T-helper 1 cell (primary cell): ENCODE measurements at places on chromosomes 1 and 21.

GRCh38 chr1:191498825-191499224 is 659.4 kb upstream of the RGS18 start:
- no peak for DNase-seq

- no peak for DNase-seq
These were observed 98.7 kb upstream of the SLC35F3 start for GRCh38 chr1:233805786-233806185.

DNA sequence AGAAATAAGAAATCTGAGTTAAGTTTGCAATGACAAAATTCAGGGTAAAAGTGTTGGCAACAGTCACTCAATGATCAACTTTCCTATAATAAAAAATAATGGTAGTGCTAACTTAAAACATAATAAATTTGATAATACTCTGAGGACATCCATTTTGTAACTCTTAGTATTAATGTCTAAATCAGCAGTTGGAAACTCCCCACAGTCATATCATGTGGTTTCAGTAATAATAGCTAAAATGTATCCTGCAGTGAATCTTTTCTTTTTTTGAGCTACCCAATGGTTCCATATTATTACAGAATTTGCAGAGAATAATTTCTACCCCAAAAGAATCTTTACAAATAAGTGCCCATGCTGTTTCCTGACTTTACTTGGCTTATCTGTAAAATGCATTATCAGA is 286.7 kb downstream of the PTPRC start:
- no peak for DNase-seq

DNA sequence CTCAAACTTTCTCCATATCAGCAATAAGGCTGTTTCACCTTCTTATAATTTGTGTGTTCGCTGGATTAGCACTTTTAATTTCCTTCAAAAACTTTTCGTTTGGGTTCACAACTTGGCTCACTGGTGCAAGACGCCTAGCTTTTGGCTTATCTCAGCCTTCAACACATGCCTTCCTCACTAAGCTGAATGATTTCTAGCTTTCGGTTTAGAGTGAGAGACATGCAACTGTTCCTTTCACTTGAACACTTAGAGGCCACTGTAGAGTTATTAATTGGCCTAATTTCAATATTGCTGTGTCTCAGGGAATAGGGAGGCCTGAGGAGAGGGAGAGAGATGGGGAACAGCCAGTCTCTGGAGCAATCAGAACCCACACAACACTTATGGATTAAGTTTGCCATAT is 41.2 kb upstream of the IFNLR1 start:
- DNase-seq, result no peak

- no peak for DNase-seq
These were observed 5.3 kb downstream of the MRPS15 start for GRCh38 chr1:36458910-36459309.

DNA sequence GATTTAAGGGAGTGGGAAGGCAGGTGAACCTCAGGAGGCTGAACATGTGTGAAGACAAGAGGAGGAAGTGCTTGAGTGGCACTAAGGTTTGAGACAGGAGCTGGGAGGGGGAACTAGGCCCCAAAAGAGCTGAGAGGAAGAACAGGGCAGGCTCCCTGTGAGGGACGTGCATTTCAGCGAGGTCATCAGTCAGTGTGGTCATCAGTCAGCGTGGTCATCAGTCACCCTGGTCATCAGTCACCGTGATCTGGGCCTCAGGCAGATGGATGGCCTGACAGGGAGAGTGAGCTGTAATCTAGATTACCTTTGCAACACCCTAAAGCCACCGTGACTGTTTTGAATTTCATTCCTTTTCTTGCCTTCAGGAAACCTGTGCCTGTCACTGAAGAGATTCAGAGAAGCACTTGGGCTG is 29.1 kb downstream of the VTCN1 start:
- no peak for DNase-seq

GRCh38 chr1:118185084-118185832 is at the start of gene SPAG17:
SPAG17 (minus strand) TSS chr1:118185228; CDS start chr1:118185157, 71 bp downstream.
- no peak for DNase-seq

DNA sequence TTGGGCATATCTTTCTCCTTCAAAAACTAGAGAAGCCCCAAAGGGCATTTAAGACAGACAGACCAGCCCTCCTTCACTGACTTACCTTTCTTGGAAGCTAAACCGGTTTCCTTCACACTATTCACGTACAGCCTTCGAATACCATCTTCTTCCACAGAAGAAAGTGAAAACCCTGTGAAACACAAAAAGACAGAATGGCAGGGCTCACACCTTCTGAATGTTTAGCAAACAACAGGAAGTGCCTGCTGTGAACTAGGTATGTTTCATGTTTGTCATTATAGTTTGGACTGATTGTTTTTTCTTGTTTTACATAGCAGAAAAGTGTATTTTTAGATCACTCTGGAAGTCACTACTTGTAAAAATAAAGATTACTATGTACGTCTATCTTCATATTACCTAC is 148.6 kb upstream of the KRTAP19-8 start:
- DNase-seq, result no peak

GRCh38 chr1:226978432-226979114 is 38.5 kb downstream of the COQ8A start:
- no peak for DNase-seq

- DNase-seq, result no peak
These were observed 39.5 kb upstream of the CR2 start for GRCh38 chr1:207414606-207415108.

GRCh38 chr21:42844411-42845113 is 34.8 kb downstream of the WDR4 start:
- DNase-seq, result no peak

DNA sequence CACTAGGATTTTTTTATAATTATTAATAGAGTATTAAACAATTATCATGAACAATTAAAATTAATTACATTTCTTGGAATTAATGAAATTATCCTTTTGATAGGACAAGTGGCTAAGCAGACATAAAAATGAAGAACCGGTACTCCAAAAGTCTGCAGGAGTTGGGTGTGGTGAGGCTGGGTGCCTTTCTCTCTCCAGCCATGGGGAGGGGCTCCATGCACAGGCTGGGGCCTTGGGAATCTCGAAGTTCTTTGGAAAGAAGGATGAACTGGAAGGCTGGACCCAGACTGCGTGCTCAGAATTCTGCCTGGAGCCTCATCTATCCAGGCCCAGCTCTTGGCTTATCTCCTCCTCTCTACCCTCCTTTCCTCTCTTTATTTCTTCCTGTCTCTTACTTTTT is 94.1 kb downstream of the ACTL8 start:
- DNase-seq, result no peak

DNA sequence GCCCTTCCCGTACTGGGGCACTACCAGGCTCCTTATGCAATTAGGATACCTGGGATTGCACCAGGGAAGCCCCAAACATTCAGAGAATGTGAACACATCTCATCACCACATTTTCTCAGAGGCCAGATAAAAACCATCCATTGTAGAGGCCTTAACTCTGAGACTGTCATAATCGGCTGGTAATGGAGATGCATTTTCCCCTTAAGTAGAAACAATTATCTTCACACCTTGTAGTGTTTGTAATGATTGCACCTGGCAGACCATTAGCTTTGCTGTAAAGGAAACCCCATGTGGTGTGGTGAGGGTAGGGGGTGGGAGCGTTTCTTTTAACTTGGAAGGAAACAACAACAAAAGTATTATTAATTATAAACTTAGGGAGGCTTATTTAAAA is 90.0 kb upstream of the TLR5 start:
- DNase-seq, result no peak

DNA sequence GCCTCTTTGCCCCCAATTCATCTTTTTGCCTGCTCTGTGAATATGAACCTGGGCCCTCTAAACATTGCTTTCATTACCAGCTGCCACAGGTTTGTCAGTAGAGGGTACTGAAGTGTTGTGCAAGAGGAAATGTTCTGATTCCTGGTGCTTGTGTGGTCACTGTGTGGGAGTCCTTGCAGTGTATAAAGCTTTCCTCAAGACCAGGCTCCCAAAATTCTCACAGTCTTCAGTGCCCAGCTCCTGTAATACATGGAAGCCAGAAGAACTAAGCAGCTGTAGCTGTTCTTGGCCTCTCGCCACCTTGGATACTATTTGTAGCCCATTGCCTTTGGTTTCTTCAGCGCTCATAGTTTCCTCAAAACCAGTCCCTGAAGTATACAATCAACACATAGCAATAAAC is 1046.2 kb downstream of the BRINP3 start:
- no peak for DNase-seq

DNA sequence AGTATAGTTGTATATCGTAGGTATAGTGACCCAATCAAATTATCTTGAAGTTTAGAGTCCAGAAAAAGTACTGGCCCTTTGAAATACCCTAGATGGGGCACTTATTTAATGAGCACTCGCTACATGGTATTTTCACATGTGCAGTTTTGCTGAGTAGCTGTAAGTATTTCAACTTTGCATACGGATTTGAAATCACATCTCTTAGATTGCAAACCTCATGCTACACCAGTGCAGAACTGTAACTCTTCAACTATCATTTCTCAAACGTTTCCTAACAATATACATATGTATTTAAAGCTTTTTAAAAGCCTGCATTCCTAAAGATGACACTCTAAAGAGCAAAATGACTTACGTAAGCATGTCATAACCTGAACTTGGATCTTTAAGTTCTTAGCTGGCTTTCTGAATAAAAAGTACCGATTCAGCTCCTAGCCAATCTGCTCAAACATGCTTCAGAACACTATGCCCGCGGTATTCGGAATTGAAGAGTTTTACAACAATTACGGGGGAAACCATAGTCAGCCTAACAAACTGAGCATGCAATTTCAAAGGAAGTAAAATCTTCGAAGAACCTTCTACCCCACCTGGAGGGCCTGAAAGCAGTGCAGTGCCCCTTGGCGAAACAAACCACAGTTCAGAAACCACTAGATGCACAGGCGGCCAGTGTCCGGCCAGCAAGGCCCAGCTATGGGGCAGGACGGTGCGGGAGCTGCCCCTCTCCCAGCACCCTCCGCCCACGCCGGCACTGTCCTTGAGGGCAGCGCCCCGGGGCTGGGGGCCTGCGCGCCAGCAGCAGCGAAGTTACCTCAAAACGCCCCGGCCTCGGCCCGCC is 863 bp downstream of the FH start:
- DNase-seq, result peak; percentile 12

GRCh38 chr1:47582891-47583608 is 145.2 kb downstream of the FOXD2 start:
- no peak for DNase-seq

DNA sequence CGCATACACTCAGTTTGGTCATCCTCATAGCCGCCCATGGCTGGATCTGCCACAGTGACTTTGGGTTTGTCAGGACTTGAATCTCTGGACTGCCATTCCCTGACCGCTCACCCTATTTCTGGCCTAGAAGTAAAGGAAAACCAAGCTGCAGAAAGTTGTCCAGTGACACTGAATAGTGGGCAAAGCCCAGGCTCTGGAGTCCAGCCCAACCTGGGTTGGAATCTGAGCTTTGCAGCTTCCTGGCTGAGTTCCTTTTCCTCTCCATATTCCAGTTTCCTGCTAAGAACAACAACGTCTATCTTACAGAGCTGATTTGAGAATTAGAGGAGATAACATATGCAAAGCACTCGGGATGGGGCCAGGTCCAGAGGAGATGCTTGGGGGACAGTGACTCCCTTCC is 15.6 kb upstream of the EIF4G3 start:
- no peak for DNase-seq

- DNase-seq, result no peak
These were observed 275.2 kb upstream of the NEGR1 start for GRCh38 chr1:72557446-72558049.

DNA sequence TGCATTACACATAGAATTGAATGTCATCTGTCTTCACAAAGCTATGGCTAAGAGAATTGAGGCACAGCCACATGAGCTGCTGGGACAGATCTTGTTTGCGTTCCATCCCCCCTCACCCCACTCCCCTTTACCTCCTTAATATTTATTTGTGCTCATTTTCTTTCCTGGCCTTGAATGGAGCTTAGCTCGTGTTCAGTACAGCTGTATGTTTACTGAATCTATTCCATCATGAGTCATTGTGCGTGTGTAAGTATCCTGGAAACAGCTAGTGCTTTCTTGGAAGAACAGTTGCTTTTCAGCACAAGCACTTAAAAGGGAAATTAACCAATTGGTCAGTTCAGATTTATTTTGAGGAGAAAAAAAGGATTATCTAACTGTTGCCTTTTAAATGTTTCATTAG is 14.7 kb downstream of the PROX1 start:
- no peak for DNase-seq

- DNase-seq, result no peak
These were observed 215.3 kb upstream of the CSF3R start for GRCh38 chr1:36697836-36698605.

GRCh38 chr21:44914176-44914874 is 6.4 kb downstream of the ITGB2 start:
- DNase-seq, result peak; percentile 38

GRCh38 chr1:145912128-145912641 is 2.3 kb upstream of the ITGA10 start:
- no peak for DNase-seq

DNA sequence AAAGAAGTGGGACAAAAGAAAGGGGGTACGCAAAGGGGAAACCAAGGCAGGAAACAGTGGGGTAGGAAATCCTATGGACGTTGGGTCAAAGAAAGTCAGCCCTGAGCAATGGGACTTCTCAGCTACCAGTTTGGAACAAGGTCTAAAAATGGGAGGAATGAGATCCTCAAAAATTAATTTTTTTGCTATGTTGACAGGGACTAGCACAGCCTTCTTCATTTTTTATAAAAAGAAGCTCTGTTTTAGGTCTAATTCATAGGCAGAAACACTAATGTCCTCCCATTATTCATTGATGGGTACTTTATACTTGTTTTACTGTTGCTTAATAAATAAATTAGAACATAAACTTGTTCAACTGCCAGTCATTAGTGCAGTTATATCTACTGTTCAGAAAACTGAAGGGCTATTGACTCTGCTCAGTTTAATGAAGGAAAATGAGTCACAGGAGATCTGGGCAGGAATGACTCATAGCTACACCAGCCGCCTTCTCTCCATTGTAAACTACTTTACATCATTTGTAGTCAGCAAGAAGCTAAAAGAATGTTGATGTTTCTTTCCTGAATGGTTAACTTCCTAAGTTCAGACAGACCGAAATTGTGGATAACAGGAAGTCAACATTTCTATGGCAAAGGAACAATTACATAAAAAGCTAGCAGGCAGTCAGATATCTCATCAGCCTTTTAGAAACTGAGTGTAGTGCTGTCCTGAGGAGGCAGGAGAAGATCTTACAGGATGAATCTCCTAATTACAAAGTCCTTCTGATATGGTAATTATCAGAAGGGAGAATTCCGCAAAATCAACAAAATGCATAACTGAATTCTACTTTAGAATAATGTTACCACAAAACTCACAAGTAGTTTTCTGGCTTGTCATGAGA is 356.4 kb upstream of the PKN2 start:
- DNase-seq, result no peak

DNA sequence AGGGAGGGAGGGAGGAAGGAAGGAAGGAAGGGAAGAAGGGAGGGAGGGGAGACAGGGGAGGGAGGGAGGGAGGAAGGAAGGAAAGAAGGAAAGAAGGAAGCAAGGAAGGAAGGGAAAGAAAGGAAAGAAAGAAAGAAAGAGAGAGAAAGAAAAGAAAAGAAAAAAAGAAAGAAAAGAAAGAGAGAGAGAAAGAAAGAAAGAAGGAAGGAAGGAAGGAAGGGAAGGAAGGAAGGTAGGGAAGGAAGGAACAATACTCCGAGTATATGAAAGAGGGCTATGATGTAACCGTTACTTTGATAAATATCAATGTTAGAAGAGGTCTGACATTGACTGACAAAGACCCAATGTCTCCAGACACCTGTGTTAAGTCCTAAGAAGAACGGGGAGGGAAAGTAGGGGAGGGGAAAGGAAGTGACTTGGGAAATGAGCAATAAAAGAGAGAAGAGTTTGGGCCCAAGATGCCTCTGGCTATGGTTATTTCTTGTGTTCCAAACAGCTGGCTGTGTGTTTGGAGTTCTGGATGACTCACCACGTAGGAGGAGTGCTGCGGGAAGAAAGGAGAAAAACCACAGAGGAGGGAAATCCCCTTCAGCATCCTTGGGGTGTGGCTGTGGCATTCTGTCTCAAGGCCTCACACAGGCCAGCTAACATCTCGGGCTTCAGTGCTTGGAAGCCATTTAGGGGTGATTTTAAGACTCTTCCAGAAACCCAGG is 37.0 kb upstream of the RXRG start:
- DNase-seq, result no peak
